ENCODE measurements at places on chromosomes 3 and 15.

- peak; percentile 22 for DNase-seq
These were observed 28.8 kb upstream of the UBL7 start for GRCh38 chr15:74489518-74490338.

- no peak for DNase-seq
These were observed 81.6 kb downstream of the PLXNA1 start for GRCh38 chr3:127064391-127065137.

DNA sequence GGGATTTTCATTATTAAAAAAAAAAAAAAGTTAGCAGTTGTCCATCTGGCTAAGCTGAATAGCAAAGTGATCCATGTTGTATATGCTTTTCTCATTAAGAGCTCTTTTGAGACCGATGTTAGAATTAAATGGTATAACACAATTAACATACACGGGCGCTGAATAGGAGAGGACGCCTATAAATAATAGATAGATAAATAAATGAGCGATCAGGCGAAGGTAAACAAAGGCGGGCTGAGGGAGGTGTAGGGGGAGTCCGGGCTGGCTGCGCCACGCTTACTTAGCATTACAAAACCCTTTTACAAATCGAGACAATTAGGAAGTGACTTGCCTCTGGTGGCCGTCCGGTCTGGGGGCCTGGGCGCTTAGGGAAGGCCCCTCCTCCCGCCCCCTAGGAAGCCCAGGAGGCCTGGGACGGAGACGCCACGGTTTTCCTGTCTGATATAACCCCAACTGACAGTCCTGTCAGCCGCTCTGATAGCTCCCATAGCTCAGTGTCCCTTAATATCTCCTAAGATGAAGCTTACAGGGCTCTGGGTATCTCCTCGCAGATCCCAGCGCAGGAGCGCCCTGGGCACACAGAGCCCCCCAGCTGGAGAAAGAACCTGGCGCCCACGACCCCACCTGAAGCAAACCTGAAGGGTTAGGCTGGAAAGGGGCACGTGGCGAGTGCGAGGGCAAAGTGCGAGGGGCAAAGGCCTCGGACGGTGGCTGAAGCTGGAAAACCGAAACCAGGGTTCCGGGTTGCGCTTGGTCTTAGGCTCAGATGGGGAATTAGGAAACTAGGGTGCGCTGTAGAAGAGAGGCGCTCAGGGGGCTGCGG lies 3.6 kb downstream of the SOX14 start:
- DNase-seq, result no peak

DNA sequence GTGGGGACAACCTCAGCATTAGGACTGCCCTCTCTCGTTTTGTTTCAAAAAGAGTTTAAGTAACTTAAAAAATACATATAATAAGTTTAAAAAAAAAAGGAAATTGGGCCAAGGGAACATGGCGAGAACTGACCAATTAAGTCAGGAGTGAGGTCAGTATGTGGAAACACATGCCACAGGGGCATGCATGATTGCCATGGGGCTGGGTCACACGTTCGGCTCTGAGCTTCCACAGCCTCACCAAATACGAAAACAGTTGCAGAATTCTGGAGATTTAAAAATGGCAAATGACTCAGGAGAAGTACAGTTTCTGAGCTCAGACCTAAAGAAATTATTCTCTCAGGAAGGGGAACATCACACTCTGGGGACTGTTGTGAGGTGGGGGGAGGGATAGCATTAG lies 24.1 kb downstream of the PDE8A start:
- no peak for DNase-seq

DNA sequence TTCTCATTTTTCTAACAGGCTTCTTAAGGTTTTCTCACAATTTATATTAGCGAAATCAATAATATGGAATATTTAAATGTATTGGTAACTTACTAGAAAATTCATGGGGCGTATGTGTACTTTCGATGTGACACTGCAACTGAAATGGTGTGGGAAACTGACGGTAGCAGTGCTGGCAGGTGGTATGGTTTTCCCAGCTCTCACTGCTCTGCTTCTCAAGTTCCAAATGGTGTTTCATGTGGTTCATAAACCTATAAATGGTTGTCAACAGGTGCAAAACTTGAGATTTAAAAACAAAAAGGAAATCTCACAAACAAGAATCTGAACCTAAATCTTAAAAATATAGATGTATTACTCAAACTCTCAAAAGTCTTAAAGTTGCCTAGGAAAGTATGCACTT lies 54.7 kb downstream of the ZNF280D start:
- no peak for DNase-seq

- no peak for DNase-seq
These were observed 727.7 kb upstream of the GOLIM4 start for GRCh38 chr3:168823466-168823865.

DNA sequence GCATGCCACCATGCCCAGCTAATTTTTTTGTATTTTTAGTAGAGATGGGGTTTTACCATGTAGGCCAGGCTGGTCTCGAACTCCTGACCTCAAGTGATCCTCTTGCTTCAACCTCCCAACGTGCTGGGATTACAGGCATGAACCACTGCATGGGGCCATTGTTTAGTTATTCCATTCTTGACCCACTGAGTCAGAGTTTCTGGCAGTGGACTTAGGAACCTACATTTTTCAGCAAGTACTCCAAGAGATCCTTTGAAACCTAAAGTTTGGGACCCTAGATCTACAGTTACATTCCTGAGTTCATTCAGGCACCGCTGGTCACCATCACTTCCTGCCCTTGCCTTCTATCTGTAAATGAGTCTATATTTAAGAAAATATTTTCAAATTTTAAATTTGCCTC lies 1.4 kb upstream of the TNFSF10 start:
- DNase-seq, result no peak

DNA sequence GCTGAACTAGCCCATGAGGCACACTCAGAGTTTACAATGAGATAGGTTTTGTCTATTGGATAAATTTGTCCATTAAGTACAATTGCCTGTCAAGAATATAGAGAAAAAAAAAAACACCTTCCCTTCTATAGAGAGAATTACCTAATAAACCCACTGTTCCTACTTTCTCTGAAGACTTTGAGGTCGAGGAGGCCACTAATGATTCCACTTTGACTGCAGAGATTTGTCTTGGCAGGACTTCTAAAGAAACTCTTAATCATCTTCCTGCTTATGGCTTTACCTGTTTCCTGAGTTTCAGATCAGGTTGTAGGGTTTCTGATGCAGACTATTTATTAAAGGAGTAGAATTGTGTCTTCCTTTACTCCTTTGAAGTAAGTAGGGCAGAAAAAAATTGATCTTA lies 342.4 kb upstream of the KCNMB2 start:
- no peak for DNase-seq

GRCh38 chr3:111333642-111334041 lies 208.4 kb upstream of the CD96 start:
- DNase-seq, result no peak

- DNase-seq, result no peak
These were observed at the start of gene TM4SF18 for GRCh38 chr3:149333176-149333859. Gene TM4SF18 (minus strand): TSS chr3:149333636. CDS start chr3:149333382, 254 bp downstream.

DNA sequence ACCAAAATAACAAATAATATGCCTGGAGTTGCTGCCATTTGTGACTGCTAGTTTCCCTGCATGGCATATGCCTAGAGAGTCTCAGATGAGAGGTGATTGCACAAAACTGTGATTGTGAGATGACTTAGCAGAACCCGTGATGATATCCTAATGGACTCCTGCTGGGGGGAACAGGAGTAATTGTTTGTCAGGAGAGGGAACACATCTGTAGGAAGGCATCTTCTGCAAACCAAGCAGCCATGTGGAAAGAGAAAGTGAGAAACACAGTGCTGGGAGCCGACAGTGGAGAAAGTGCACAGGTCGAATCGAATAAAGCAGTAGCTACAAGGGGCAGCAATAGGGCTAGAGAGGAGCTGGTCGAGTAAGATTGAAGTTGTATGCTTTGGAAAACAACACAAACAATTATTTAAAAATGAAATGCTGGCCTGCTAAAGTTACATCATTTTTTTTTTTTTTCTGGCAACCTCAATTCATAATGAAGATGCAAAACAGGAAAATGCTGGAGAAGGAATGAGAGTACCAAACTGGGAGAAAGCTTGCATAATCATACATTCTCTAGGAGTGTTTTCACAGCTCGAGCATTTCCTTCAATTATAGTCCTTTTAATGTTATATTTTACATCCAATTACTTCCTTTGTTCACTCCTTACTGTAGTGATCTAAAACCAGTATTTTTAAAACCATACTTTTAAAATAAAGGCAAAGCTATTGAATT lies 494.2 kb upstream of the AGTR1 start:
- DNase-seq, result no peak

DNA sequence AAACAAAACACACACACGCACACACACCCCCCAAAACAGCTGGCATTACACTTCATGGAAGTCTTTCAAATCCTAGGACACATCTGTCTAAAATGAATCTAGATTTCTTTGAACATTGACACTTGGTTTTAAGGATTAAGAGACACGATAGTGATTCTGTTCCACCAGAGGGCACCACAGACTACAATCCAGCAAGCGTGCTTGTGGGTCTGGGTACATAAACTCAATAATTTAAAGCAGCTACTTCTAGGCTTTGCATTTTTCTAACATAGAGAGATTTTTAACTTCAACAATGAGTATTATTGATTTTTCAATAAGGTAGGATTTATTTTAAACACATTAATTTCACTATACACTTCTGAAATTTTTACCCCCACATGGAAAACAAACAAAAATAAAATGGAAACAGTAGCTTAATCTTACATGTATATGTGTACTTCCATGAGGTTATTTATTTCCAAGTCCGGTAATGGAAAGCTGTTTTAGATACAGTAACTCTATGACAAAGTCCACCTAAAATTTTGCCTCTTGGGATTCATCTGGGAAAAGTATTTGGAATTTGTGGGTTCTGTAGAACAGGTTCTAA lies 564.0 kb upstream of the TGFBR2 start:
- no peak for DNase-seq

GRCh38 chr3:99536555-99537314 lies 101.7 kb upstream of the COL8A1 start:
- no peak for DNase-seq

DNA sequence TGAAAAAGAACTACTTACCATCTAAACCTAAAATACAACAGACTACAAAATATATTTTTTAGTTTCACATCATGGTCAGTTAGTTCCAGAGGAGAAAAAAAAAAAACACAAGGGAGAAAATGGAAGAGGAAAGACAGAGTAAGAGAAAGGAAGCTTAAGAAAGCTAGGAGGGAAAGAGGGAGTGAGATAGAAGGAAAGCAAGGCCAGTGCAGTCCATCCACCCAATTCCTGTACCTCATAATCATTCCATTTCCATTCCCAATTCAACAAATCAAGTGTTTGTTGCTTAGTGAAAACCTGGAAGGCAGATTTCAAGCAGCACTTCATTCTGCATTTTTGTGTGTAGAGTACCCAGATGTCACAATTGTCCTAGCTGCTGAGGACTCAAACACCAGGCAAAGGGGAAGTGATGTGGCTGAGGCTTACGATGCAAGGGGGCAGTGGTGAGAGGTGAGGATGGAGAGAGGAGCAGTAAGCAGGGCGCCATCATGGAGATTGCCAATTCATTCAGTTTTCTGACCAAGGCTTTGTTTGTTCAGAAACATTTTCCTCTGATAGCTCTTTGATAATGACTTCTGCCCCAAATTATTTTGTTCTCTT lies 83.6 kb upstream of the GSK3B start:
- peak; percentile 48 for DNase-seq

GRCh38 chr15:77350792-77351191 lies 69.1 kb downstream of the PEAK1 start:
- DNase-seq, result no peak
